ENCODE measurements at places on chromosomes 2 and 18. TPM values are rescaled to one million over a fixed set of nuclear protein-coding genes. Genes with fewer than 3 reads are reported as not detected.

The SMAD7 gene
- total RNA-seq: 10.4 TPM

The REG3G gene
- total RNA-seq: not detected

The MC5R gene
- not detected for total RNA-seq

The STAT4 gene
- not detected for total RNA-seq

The POTEJ gene
- not detected for total RNA-seq

The FBLN7 gene
- 2.2 TPM for total RNA-seq

The OR6B2 gene
- total RNA-seq: not detected

The AGAP1 gene
- 8.8 TPM for total RNA-seq

The VIT gene
- not detected for total RNA-seq

The MYO1B gene
- 64.7 TPM for total RNA-seq

The SCN7A gene
- not detected for total RNA-seq

Measured in mammary microvascular endothelial cell (primary cell).